ENCODE measurements at places on chromosomes 1 and 21.

DNA sequence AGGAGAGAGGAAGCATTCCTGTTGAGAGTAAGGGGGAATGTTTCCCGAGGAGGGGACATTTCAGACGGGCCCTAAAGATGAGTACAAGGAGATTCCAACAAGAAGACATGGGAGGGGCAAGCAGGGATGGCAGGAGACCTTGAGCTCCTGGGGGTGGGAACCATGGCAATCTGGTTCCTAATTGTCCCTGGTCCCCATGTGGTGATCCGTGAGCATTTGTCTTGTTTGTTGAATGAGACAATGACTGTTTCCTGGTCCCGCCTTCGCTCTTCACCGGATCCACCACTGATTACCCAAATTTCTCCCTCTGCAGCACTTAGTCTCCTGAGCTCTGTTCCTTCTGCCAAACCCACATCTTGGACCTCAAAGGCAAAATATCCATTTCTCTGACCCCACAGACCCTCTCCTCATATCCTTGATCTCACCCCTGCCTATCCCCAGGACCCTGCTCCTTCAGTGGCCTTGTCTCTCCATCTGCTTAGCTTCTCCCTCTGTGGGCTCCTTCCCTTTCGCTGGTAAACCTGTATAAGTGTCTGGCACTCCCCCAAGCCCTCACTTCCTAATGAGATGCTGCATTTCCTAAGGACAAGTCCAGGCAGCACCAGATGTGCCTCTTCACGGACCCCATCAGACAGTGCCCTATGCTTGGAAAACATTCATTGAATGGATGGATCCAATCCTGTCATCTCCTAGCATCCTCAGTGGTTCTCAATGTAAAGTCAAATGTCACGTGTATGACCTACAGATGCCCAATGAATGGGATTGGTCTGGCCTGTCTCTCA is 8.3 kb upstream of the CSF1 start:
- no peak for DNase-seq

- no peak for DNase-seq
Measured at GRCh38 chr1:48102766-48103165, 105.6 kb upstream of the TRABD2B start.

- no peak for DNase-seq
Measured at GRCh38 chr1:241171991-241172390, 185.0 kb downstream of the RGS7 start.

DNA sequence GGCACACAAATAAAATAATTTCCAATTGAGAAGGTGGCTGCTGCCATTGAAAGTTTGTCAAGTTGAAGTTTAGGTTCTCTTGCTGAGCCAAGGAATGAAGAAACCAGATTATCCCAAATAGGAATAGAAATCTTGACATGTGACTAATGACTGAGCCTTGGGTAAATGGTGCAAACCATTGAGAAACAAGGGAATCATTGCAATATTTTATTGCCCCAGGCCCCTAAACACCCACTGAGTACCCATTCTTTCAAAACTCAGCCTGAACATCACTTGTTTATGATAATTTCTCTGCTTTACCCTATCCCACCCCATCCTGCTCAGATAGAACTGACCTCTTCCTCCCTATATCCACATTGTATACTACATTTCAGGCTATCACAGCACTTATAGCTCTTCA is 46.6 kb upstream of the VTCN1 start:
- no peak for DNase-seq

GRCh38 chr1:53934170-53934765 is 11.2 kb downstream of the IFT25 start:
- DNase-seq = no peak

- no peak for DNase-seq
Measured at GRCh38 chr1:6515771-6516170, 24.3 kb upstream of the PLEKHG5 start.

DNA sequence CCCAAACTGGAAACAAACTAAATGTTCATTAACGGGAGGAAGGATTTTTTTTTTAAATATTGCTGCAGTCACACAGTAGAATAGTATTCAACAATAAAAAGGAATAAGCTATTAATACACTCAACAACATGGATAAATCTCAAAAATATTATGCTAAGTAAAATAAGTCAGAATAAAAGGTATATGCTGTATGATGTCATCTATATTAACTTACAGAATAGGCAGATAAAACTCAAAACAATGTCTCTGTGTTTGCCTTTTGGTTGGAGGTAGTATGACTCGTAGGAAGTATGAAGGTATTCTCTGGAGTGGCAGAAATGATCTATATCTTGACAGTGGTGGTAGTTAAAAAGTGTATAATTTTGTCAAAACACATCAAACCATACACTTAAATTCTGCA is 6.1 kb upstream of the ST6GALNAC5 start:
- no peak for DNase-seq
